Left lobe of liver (tissue), 2 donors: ENCODE measurements at places on chromosomes 11 and 22. TPM values are rescaled to one million over a fixed set of nuclear protein-coding genes. Genes with fewer than 3 reads are reported as not detected.

The WBP2NL gene
- 0.53 TPM for total RNA-seq

The SMTNL1 gene
- total RNA-seq, result not detected

The YIF1A gene
- 120 TPM for total RNA-seq

The HOATZ gene
- total RNA-seq, result not detected

The NAALAD2 gene
- total RNA-seq, result 0.25 TPM

The LRRC4C gene
- total RNA-seq, result 0.23 TPM

The OR51B5 gene
- total RNA-seq, result 0.15 TPM

The NEFH gene
- 0.15 TPM for total RNA-seq

The P2RX3 gene
- 0.50 TPM for total RNA-seq

The BCO2 gene
- 96.6 TPM for total RNA-seq

The MRPL40 gene
- 27.8 TPM for total RNA-seq

The RTN4RL2 gene
- total RNA-seq, result 22.0 TPM

The MFRP gene
- total RNA-seq, result not detected

The GGTLC2 gene
- not detected for total RNA-seq

The FCHSD2 gene
- total RNA-seq, result 19.2 TPM

The LAYN gene
- total RNA-seq, result 0.73 TPM

The CLDN5 gene
- total RNA-seq, result 10.4 TPM

The OR8A1 gene
- total RNA-seq, result not detected

The OPCML gene
- 0.05 TPM for total RNA-seq

The CCDC87 gene
- 0.10 TPM for total RNA-seq

The GAS2L1 gene
- total RNA-seq, result 14.3 TPM

The APOL5 gene
- total RNA-seq, result not detected

The AGBL2 gene
- total RNA-seq, result 2.7 TPM

The OR11H1 gene
- not detected for total RNA-seq

The RASD2 gene
- total RNA-seq, result not detected

The ARHGAP8 gene
- 0.98 TPM for total RNA-seq

The CADM1 gene
- 27.2 TPM for total RNA-seq

The PHRF1 gene
- total RNA-seq, result 25.4 TPM

The PLCB3 gene
- total RNA-seq, result 6.8 TPM

The SHISAL1 gene
- total RNA-seq, result 0.10 TPM

The HEPN1 gene
- total RNA-seq, result not detected

The SSTR3 gene
- total RNA-seq, result not detected

The TAF1D gene
- total RNA-seq, result 26.7 TPM

The UQCR10 gene
- 65.5 TPM for total RNA-seq

The OMP gene
- 3.4 TPM for total RNA-seq

The PLEKHB1 gene
- total RNA-seq, result 1.3 TPM

The TMEM223 gene
- total RNA-seq, result 7.6 TPM

The CLCF1 gene
- total RNA-seq, result 0.43 TPM

The INS gene
- total RNA-seq, result not detected

The FZD4 gene
- 15.8 TPM for total RNA-seq

The LRRC32 gene
- total RNA-seq, result 10.5 TPM

The ZBED4 gene
- 4.7 TPM for total RNA-seq
